ENCODE measurements at places on chromosomes 3 and 15.
A peak's percentile ranks its signal among the peaks of the same experiment; 100 is the strongest.

- no peak for DNase-seq
Observed at GRCh38 chr3:72682936-72683452, 165.3 kb downstream of the SHQ1 start.

DNA sequence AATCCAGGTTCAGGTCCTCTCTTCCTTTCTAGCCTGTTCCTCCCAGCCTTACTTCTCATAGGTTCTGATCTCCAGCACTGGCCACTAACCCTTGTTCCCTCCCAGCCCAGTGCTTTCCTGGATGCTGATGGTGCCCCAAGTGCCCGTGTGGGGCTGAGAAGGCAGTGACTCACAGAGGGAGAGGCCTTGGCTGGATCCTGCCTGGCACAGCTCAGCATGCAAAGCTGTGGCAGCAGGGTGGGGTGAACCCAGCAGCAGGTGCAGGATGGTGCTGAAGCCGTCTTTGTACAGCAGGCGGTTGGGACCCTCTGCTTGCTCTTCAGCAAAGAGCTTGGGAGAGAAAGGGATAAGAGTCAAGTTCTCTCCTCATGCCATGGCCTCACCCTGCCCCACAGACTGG lies 7.6 kb downstream of the LPCAT4 start:
- DNase-seq: no peak

DNA sequence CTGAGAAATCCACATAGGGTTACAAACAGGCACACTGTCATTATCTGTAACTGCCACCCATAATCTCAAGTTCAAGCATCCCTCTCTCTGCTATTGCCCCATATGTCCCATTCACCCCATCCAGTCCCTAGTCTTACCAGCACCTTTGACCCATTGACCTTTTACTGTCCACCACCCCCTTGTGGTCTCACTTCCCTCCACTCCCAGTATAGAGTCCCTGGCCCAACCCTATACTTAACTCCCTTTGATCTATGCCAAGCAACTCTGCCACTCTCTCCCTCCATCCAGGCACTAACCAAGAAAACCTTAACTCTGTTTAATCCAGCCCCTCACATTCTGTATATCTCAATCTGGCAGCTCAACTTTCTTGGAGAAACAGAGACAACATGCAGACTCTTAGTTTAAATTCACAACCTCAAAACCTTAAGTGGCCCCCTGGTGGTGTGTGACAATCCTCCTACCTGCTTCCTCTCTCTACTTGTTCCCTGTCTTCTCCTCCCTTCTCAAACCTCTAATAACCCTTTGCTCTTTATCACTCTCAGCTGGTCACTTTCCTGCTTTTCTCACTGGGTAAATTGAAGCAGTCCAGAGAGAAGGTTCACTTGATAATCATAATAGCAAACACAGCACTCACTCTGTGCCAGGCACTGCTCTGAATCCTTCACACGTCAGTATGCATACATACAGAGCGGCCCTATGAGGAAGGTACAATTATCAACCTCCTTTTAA lies 162.7 kb downstream of the STT3B start:
- DNase-seq: no peak

GRCh38 chr3:165669504-165669903 lies 167.7 kb downstream of the BCHE start:
- DNase-seq: no peak

DNA sequence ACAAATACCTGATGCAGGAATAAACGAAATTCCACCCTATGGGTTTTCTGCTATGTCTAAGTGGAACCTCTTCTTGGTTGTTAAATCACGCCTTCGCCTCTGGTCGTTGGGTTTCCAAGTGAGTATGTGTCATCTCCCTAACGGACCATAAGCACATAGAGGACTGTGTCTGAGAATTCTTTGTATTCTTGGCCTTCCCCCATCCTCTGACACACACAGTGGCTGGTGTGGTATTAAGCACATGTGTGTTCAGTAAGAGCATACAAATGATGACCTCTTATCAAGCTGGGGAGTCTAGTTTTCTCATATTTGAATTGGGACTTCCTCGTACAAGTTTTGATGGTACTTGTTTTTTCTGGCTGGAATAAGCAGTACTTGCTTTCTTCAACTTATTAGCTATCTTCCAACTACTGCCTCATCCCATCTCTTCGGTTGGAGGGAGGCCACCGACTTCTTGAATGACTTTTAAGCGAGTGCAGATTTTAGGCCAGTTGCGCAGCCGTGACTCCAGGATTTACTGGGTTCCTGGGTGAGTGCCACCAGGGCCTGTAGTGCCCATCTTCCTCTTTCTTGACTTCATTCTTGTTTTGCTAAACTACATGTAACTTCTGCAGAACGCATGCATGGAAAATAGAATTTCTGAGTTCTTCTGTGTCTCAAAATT lies 240.2 kb downstream of the ADAMTS17 start:
- no peak for DNase-seq

GRCh38 chr3:174216946-174217718 lies 642.0 kb upstream of the NAALADL2 start:
- DNase-seq: no peak

DNA sequence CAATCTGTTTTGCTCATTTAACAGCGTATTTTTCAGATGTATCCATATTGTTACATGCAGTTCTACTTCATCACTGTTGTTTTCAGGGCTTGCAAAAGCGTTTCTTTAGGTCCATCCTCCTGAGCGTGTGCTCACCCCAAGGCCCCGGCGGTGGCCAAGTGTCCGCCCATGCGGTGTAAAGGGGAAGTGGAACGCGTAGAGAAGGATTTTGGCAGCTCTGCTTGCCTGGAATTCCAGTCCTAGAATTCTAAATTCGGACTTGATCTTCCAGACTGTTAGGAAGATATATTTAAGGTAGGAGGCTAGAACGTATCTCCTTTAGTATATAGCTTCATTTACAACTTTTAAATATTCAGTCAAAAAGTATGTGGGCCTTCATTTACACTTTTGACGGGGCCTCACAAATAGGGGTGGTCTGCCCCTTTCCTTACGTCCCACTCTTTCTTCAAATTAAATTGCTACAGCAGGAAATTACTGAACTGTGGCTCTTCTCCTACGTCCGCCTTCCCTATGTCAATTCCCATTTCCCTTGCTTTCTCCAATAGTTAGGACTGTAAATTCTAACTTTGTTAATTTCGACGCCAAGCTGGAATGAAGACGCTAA lies 609 bp upstream of the TBC1D23 start:
- DNase-seq: no peak

GRCh38 chr3:159907828-159908227 lies 80.8 kb upstream of the IL12A start:
- DNase-seq: no peak

- DNase-seq: no peak
Observed at GRCh38 chr3:138284957-138285477, 44.6 kb downstream of the NME9 start.

DNA sequence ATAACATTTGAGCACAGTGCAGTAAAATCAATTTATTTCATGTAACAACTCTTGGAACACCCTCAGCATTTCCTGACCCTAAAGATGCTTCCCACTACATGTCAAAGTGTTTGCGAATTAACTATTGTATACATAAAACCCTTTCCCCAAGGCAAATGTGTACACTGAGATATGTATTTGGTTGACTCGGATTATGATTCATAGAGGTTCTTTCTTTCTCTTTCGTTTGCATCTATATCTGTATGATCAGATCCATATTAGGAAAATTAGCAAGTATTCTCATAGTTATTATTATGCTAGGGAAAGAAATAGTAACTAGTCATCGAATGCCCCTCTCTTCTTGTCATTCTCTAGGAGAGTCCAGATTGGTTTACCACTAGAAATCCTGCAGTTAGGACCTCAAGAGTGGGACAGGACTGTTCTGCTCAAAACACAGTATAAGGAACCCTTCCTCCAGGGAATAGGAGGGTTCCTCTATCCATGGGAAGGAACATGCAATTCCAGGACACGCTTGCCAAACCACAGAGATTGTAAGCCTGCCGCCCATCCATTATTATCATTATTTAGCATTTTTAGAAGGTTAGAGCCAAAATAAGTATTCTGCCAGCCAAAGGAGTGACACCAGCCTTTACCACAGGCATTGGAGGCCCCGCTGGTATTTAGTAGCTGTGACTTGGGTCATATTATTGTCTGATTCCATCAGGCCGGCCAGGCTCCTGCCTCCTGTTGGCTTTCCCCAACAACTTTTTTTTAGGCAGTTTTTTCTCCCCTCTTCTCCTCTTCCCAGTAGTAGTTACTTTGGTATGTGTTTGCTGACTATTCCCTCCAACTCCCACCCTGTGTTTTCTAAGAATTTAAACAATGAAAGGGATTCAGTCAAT lies 100.7 kb downstream of the GALK2 start:
- DNase-seq: no peak

DNA sequence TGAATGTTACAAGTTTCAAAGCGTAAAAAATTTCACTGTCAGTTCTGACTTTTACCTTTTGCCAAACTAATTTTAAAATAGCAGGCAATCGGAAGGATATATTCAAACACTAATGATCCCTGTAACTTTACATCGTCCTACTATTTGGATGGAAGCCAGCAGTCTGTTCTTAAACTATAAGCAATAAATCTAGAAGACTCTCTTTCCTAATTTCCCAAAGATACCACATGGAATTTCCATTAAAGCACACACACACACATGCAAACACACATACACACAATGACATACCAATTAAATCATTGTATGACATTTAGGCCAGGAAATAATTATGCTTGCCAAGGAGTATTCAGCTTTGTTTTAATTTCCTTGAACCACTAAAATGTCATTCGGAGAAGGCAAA lies 32.0 kb downstream of the IL17RD start:
- DNase-seq: no peak

GRCh38 chr3:28935146-28935545 lies 345.7 kb upstream of the RBMS3 start:
- DNase-seq: no peak

- no peak for DNase-seq
Observed at GRCh38 chr3:118785415-118785814, 249.2 kb downstream of the IGSF11 start.

DNA sequence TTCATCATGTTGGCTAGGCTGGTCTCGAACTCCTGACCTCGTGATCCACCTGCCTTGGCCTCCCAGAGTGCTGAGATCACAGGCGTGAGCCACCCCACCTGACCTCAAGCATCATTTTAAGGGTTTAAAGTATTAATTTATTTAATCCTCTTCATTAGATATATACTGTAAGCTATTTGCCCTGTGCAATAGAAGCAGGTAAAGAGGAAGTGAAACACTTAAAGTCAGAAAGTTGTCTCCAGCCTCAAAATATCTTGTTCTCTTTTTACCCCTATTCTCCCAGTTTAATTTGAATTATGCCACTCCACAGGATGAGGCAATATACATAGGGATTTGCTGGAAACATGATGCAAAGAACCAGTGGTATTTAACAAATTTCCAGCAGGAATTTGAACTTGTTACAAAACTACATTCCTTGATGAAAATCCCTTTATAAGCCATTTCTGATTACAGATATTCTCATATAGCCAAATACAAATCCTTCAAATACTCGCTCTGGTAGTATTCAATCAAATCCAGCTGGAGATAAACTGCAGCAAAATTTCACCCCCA lies 2.0 kb downstream of the NDUFB5 start:
- DNase-seq: no peak

GRCh38 chr3:188947401-188948280 lies 224.1 kb upstream of the TPRG1 start:
- DNase-seq: peak; percentile 77

GRCh38 chr3:138594935-138595610 lies 1.0 kb upstream of the CEP70 start:
- no peak for DNase-seq

DNA sequence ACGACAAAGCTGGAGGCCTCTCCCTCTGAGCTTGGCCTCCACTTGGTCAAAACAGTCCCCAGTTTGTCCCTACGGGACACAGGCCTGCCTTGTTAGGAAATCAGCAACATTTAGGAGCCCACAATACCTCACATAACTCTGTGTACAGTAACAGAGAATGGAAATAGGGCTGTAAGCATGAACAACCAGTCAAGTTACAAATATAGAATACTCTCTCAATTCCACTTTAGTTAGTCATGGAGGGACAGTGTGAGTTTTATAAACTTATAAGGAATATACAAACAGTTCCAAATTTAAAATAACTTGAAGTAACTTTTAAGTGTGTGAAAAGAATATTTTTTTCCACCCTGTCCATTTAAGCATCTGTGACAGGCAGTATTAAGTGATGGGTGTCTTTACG lies 129.4 kb downstream of the PGPEP1L start:
- no peak for DNase-seq

DNA sequence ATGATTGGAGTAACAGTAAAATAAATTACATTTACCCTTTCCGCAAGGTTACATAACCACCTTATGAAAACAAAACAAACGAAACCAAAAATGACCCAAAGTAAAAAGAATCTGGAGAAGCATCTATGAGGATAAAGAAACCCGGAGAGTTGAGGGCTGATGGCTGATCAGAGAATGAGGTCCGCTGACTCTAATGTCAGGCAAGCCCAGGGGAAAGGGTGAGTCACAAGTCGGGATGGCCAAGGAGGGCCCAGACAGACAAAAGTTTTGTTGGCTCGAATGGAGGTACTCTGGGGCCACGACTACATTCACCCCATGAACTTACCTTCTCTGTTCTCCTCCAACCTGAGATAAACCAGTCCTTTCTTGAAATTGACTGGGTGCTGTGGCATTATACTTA lies 95.7 kb downstream of the RORA start:
- DNase-seq: no peak

DNA sequence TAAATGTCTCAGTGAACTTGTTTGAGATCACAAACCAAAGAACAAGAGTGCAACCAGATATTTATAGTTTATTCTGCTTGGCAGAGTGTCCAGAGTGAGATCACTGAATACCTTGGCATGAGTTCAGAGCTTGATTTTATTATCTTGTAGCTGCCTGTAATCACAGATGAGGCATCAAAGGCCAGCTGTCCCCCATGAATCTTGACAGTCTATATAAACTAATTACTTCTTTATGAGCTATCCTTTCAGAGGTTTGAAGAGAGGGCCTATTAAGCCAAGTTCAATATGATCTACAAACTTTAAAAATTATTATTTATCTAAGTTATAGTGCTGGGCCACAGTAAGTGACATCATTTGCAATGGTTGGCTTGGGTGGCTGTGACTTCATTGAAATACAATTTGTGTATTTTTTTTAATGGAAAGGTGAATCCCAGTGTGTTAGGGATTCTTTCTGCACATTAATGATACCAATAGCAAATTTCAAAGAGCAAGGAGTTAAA lies 251.5 kb downstream of the CLSTN2 start:
- DNase-seq: no peak

- peak; percentile 11 for DNase-seq
Observed at GRCh38 chr3:138082085-138082991, 33.1 kb downstream of the DZIP1L start.

DNA sequence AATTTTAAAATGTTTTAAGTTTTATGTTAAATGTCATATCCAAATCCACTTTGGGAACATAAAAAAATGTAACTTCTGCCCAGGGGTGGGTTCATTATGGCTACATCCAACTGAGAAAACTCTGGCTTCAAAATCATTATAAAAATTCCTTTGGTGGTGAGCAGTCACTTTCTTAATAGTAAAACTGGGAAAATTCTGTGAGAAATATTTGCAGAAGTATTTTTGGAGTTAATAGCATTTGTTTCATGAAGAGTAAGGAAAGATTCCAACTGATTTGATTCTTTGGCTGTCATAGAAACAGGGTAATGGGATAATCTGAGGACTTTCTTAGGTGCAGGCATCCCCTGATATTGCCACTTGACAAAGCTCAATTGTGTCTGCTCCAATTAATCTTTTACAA lies 38.8 kb downstream of the CPA3 start:
- no peak for DNase-seq

- DNase-seq: no peak
Observed at GRCh38 chr15:29062179-29062591, 176.4 kb downstream of the APBA2 start.

All from NCI-H187 treated with DMSO at 0.1 percent for 48 hours (cell line).